ENCODE measurements at places on chromosomes 2 and 18.

DNA sequence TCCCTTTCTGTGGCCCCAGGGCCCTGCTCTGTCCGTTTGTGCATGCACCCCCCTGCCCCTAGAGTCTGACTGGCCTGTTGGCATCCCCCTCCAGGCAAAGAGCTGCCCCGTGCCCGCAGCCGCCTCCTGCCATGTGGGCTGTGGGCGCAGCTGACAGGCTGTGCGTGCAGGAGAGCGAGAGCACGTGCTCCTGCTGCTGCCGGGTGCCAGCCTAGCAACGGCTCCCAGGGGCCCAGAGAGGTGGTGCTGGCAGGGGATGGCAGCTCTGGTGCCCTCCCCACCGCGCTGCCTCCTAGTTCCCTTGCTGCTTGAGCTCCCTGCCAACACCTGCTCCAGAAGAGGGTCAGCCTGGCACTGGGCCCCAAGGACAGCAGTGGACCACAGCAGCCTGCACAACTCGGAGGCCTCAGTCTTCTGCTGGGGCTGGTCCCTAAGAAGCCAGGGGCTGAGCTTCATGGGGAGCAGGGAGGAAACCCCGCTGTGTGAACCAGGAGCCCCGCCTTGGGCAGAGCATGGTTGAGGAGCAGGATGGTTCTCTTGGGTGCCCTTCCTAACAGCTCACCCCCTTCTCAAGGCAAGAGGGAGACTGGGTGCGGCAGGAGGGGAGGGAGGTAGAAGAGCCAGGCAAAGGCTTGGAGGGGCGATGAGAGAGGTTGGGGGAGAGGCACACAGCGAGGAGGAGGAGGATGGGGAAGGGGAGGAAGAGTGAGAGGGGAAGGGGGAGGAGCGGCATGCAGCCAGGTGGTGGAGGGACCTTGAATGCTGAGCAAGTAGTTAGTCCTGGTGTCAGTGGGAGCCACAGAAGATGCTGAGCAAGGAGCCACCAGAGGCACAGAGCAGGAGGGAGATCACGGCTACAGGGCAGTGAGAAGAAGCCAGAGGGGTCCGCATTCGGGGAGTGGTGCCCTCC lies 23.8 kb upstream of the PTMA start:
- peak; percentile 89 for DNase-seq

DNA sequence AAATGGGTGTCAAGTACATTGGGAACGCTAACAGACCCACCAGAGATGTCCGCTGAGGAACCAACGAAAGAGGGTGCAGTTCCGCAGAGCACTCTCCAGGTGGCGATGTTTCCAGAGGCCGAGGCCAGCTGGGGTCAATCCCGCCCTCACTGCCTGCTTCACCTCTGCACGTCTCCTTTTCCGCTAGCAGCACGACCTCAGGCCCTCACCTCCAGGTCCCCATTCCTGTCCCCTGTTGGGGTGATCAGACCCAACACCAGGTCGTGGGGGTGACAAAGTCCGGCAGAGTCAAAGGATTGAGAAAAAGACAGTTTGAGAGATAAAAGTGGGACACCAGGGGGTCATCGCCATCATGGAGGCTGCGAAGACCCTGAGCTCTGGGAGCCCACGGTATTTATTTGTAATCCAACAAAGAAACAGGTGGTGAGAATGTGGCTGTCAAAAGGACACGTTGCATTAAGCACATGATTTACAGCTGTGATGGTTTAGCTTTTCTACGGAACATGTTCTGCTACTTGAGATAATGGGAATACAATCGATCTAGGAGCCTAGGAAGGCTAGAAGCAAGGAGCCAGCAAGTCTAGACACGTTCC lies 27.3 kb downstream of the ZAP70 start:
- no peak for DNase-seq

- DNase-seq: no peak
These were observed 20.1 kb downstream of the SMYD1 start for GRCh38 chr2:88087763-88088162.

- no peak for DNase-seq
These were observed 17.3 kb downstream of the ALPK2 start for GRCh38 chr18:58611395-58612131.

DNA sequence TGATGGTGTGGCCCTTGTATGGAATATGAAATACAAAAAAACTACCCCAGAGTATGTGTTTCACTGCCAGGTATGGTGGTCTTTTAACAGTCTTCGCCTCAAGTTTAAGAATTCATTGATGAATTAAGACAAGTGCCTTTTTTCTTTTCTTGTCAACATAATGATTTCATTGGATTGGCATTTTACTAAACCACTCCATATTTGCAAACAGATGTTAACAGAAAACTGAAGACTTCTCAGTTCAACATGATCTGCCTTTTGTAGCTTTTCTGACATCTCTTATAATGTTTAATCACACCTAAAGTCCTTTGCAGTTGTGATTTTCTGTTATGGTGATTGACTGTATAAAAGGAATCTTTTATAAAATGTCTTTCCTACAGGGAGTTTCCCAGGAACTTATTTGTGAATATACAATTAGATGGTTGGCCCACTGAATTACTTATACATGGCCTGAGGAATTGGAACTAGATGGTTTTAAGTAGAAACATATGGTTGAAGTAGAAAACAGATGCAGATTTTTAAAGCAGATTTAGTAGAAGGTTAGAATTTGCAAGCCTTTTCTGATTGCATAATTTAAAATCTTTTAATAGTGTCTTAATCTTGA lies 39.7 kb downstream of the DYNC1I2 start:
- no peak for DNase-seq

DNA sequence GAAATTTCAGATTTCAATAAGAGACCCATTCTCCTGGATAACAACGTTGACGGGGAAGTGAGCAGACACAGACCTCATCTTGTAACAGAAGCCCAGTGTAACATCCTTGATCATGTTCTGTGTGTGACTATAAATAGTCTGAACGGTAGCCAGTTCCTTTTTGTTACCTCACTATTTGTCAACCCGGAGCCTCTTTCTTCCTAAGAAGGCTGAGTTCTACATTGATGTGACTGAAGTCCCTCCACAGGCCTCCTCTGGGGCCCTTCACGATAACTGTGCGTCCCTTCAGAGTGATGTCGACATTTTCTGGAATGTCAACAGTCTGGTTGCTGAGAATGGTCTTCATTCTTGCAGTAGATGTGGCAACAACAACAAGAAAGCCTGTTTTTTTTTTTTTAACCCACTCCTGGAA lies 6.3 kb upstream of the PLEKHM3 start:
- DNase-seq: no peak

- DNase-seq: no peak
These were observed 31.7 kb upstream of the ITPRID2 start for GRCh38 chr2:181859803-181860202.

- no peak for DNase-seq
These were observed 14.4 kb upstream of the HES6 start for GRCh38 chr2:238254095-238254723.

DNA sequence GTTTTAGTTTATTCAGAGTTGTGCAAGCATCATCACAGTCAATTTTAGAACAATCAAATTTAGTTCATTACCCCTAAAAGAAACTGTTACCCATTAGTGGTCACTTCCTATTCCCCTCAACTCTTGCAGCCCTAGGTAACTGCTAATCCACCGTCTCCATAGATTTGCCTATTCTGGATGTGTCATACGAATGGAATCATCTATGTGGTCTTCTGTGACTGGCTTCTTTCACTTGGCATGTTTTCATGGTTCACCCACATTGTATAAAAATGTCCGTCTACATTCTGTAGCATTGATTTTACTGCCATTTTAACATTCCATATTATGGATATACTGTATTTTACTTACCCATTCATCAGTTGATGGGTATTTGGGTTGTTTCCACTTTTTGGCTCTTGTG lies 5.3 kb upstream of the CEP68 start:
- no peak for DNase-seq

- DNase-seq: no peak
These were observed 15.5 kb upstream of the SLC20A1 start for GRCh38 chr2:112630268-112630667.

DNA sequence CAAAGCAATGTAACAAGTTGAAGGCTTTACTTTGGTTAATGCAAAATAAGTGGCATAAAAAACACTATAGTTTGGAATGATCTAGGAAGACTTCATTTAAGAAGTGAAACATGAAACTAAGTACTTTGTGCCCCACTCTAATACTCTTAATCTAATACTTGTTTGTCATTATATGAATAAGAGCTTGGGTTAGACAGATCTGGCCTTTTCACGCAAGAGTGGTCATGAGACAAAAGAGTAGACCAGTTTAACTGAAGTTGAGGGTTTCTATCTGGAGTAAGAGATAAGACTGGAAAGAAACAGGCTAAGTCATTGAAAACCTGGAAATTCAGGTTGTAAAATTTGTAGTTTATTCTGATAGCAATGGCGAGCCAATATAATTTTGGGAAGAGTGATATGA lies 2.8 kb downstream of the SLC30A6 start:
- DNase-seq: no peak

DNA sequence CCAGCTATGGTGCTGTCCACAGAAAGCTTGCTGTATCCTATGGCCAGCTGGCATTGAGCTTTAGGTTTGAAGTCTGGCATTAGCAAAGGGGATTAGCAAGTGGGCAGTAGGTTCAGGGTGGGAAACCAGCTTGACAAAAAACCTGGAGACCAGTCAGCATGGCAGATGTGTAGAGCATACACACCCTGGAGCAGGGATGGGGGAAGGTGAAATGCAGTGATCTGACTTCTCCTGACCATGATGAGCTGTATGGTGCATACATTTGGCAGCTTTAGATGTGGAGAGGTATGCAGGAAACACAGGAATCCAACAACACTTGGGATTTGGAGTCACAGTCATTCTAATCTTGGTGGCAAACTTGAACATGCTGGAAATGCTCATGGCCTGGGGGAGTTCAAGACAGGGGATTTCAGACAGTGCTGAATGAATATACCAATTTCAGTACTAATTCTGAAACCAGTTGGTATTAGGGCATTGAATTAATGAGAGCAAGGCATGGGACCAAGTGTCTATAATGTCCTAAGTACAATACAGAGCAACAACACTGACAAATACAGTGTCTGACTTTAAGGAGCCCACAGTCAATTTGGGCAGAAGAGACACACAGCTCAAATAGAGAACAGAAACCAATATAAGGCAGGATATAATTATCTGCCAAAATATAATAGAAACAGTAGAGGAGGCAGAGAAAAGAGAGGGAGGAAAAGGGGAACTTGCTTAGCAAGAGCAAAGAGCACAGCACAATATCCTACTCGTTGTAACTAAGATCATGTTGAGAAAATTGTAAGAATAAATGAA lies 11.8 kb downstream of the ARHGAP15 start:
- no peak for DNase-seq

GRCh38 chr2:37752766-37753165 lies 81.3 kb upstream of the CDC42EP3 start:
- DNase-seq: no peak

GRCh38 chr2:117918608-117919007 lies 95.3 kb downstream of the CCDC93 start:
- no peak for DNase-seq

DNA sequence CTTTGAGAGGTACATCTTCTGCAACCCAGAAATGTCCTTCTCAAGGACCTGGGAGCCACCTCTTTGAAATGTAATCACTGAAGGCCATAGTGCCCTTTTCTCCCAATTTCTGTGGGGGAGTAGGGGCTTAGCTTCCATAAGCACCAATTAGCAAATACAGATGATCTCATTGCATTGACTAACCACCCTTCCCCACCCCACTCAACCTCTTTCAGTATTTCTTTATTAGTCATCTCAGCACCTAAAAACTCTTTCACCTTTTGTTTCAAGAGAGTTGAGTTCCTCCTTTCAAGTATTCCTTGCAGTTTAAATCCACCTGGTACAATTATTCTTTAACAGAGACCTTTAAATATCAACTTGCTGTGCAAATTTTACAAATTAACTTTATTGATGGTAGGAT lies 1011.8 kb upstream of the CDH2 start:
- DNase-seq: no peak

- no peak for DNase-seq
These were observed 107.6 kb upstream of the CAVIN2 start for GRCh38 chr2:191954451-191954850.

GRCh38 chr2:12243381-12243780 lies 473.4 kb upstream of the TRIB2 start:
- no peak for DNase-seq

DNA sequence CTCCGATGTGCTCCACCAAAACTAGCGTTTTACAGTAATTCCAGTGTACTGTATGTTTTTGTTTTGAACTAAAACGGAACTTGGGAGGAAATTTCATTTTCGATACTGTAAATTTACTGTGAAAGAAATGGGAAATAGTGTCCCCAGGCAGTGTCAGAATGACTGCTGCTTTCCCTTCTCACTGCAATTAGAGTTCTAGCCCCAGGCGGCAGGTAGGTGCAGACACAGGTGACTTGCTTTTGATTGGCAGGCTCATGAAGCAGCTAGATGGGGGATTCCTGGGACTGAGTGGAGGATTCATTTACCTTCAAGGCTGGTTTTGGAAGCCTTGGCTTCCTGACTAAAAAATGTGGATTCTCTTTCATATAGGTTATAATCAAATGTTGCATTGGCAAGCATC lies 27.0 kb downstream of the RPRM start:
- no peak for DNase-seq

DNA sequence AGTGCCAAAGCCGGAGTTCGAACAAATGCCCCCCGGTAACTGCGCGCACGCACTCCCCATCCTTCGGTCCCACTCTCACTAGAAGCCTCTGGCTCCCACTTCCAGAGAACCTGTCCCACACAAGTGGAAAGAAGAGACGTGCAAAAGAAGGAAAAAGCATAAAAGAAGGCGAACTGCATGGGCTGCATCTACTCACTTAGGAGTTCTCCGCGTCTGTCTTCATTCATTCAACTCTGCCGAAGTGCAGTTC lies 312 bp downstream of the NR4A2 start:
- no peak for DNase-seq

DNA sequence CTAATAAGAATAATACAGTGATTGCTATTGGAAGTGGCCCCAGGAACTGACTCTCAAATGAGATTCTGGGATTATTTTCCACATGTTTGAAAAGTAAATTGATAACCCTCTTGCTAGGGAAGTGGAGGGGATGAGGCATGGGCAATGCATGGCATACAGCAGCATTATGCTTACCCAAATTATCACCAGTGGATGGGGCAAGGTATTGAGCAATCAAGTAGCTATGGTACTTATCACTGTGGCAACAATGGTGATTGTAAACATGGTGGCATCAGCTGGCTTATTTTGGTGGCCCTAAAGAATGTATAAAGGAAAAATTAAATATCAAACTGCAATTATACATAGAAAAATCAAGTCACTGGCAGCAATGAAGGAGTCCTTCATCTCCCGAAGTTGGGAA lies 155.1 kb downstream of the FIGN start:
- DNase-seq: no peak

- no peak for DNase-seq
These were observed 54.6 kb upstream of the TWIST2 start for GRCh38 chr2:238793306-238793705.

DNA sequence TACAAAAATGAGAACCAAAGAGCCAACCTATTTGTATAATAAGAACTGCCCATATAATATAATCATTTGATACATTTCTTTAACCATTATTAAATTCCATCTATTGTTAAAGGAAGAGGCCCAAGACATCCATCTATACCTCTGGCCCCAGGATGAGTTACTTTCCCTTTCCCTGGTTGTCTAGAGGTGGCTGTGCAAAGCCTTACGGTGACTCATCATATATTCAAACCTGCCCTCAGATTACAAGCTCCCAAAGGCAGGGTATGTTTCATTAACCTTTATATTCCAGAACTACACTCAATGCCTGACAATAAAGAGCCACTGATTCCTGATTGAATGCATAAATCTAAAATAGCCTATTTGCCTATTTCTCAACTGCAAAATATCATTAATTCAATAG lies 105.8 kb upstream of the PID1 start:
- no peak for DNase-seq

Data from putamen (tissue), 1 donor.